Spleen (tissue), 13 donors: ENCODE measurements at places on chromosomes 3 and 15. TPM values are rescaled to one million over a fixed set of nuclear protein-coding genes. Genes with fewer than 3 reads are reported as not detected.

The ENTPD3 gene
- total RNA-seq: 1.7 TPM

The TMEM158 gene
- 1.5 TPM for total RNA-seq

The DNAH12 gene
- total RNA-seq: 0.39 TPM

The QARS1 gene
- total RNA-seq: 212 TPM

The SLC2A2 gene
- total RNA-seq: not detected

The TWF2 gene
- total RNA-seq: 89.6 TPM

The KLF15 gene
- 9.5 TPM for total RNA-seq

The TOPAZ1 gene
- not detected for total RNA-seq

The TM6SF1 gene
- 8.8 TPM for total RNA-seq

The ITGA11 gene
- total RNA-seq: 17.2 TPM

The FRMD5 gene
- 0.59 TPM for total RNA-seq

The AGTR1 gene
- 12.4 TPM for total RNA-seq

The LMCD1 gene
- 76.8 TPM for total RNA-seq

The SLC15A2 gene
- total RNA-seq: 17.2 TPM

The AHSG gene
- total RNA-seq: not detected

The HACD3 gene
- total RNA-seq: 47.4 TPM

The SPINK8 gene
- total RNA-seq: not detected

The SUSD5 gene
- total RNA-seq: 1.6 TPM

The ECE2 gene
- total RNA-seq: not detected

The GADL1 gene
- total RNA-seq: not detected

The CEP19 gene
- total RNA-seq: 2.3 TPM

The EFCAB12 gene
- total RNA-seq: 1.7 TPM

The MUC13 gene
- 0.27 TPM for total RNA-seq

The CP gene
- 42.0 TPM for total RNA-seq

The RLBP1 gene
- not detected for total RNA-seq

The MLF1 gene
- total RNA-seq: 2.8 TPM

The GNAT1 gene
- not detected for total RNA-seq

The C2CD4A gene
- not detected for total RNA-seq
